ENCODE measurements at places on chromosomes 2 and 18.

DNA sequence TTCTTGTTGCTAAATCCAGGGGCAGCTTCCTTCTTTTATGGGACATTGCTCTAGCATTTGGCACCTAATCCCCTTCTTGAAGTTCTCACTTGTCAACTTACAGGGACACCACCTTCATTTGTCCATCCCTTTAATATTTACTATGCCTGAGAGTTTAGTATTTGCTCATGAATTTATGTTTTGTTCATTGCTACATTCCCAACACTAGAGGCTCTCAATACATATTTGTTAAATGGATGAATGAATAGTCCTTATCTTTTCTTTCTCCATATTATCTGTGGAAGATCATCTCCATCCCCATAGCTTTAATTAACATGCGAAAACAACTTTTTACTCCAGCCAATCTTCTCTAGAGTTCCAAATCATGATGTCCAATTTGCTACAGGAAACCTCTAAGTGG, 5.4 kb downstream of the CWC22 start:
- DNase-seq = no peak

GRCh38 chr18:46843372-46843771, 73.9 kb downstream of the PIAS2 start:
- DNase-seq = no peak

DNA sequence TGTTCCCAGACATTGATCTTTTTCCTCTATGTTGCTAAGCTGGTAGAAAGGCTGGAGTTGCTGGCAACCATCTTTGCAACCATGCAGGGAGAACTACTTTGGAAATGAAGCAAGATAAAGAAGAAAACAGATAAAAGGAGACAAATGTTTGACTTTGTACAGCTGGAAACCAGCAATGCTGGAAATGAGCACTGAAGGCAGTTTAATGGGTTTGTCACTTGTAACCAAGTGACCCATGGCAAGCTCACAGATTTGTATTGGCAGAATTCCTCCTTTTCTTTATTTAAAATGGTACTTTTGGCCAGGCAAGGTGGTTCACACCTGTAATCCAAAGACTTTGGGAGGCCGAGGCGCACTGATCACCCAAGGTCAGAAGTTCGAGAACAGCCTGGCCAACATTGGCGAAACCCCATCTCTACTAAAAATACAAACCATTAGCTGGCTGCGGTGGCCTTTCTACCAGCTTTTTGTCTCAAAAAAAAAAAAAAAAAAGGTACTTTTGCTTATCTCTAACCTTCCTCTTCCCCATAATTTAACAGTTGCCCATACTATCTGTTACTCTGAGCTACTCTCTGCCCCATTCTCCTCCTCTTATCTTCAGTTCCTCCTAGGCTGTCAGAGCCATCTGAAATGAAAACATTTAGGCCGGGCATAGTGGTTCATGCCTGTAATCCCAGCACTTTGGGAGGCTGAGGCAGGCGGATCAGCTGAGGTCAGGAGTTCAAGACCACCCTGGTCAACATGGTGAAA, 2.0 kb upstream of the BOLA3 start:
- DNase-seq = no peak

DNA sequence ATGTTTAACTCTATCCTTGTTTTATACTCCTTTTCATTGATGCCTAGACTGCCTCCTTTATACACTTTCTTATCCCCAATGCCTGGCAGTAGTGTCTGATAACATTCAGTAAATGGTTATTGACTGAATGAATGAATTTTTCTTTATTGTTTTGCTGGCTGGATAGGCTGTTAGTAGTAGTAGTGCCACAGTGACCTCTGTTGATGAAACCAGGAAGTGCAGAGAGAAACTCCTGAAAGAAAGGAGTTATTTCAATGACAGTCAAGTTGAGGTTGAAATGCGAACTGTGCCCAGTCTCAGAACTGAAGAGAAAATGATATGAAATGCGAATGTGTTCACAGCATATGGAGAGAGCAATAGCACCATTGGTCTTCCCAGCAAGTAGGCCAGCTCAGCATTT, 26.8 kb upstream of the SLC9A2 start:
- no peak for DNase-seq

- DNase-seq = no peak
Observed at GRCh38 chr2:72793798-72794440, 31.9 kb downstream of the EXOC6B start.

GRCh38 chr2:239830121-239831000, 194.8 kb downstream of the NDUFA10 start:
- no peak for DNase-seq

GRCh38 chr18:79814373-79814772, 16.6 kb downstream of the KCNG2 start:
- no peak for DNase-seq

Measured in NCI-H510A treated with DMSO at 0.1 percent for 48 hours (cell line).